Renal cortical epithelial cell (primary cell): ENCODE measurements at places on chromosomes 2 and 18. TPM values are rescaled to one million over a fixed set of nuclear protein-coding genes. Genes with fewer than 3 reads are reported as not detected.

DNA sequence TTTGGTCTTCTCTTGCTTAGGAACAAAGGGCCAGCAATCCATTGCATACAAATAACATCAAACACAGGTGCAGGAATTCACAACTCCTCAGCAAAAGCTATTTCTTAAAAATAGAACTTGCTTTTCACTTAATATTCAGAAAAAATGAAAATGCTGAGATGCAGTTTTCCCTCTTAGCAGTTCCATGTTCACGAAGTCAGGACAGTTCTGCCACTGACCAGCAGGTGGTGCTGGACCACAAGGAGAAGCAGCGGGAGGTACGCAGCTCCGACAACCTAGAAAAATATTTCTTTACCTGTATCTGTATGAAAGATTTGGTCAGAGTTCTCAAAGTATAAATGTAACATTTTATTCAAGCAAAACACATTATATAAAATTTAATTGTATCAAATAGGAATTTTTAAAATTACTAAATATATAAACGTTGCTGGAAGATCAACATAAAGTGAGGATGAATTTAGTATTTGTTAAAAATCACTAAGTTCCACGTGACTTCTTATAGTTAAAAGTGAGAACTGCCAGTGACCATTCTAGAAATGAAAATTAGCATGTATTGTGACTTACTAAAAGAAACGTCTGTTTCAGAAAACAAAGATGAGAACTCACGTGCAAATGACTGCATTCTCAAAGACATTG, 48.8 kb downstream of the ADNP2 start:
- DNase-seq = peak; percentile 62

CNDP1 gene
- under 0.01 and 0.05 TPM in 2 replicates for total RNA-seq

DNA sequence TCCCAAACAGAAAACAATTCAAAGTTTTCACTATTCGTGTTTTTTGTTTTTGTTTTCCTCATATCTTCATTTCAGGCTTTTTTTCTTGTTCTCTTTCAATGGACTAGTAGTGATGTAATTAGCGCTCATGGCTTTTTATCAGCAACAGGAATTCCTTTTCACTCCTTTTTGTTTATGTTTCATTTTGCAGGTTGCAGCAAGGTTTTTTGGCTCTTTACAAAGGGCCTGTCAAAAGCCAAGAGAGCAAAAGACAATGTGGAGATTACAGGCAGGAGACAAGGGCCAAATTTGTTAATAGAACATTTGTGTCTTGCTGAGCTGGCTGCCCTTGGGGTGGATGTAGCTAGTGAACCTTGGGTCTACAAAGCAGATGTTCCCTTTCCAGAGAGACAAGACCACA, 467.4 kb upstream of the CDH20 start:
- no peak for DNase-seq

ZNF385B gene
- 1.1 TPM in 1 of 2 replicates, not detected in the other for total RNA-seq

CARF gene
- total RNA-seq = 3.3 and 9.2 TPM in 2 replicates
